ENCODE measurements at places on chromosomes 1 and 21.

DNA sequence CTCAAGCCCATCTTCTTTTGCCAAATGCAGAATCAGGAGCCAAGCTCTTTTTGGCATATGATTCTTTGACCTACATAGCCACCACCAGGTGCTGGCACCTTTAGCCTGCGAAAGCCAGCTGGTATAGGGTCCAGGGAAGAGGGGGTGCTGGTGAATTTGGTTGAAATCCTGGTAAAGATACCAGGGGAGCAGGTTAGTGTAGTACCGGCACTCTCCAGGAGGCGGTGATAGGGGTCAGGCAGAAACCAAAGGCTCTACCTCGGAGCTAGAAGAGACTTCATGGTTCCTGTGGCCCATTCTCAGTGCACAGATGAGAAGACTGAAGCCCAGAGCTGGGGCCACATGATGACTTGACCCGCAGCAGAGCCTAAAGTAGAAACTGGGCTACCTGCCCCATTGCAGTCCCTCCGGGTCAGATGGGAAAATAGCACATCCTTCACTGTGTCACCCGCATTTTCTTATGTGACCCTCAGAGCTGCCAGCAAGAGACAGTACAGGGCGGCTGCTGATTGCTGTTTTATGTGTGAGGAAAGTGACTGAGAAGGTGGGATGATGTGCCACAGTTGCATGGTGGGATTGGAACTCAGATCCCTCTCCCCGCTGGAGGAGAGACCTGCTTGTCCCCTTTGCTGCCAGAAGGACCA is 36.0 kb upstream of the IL19 start:
- no peak for DNase-seq

- DNase-seq, result no peak
Measured at GRCh38 chr1:14160781-14161180, 437.7 kb upstream of the KAZN start.

GRCh38 chr1:64934878-64935275 is 31.5 kb downstream of the JAK1 start:
- DNase-seq, result no peak

DNA sequence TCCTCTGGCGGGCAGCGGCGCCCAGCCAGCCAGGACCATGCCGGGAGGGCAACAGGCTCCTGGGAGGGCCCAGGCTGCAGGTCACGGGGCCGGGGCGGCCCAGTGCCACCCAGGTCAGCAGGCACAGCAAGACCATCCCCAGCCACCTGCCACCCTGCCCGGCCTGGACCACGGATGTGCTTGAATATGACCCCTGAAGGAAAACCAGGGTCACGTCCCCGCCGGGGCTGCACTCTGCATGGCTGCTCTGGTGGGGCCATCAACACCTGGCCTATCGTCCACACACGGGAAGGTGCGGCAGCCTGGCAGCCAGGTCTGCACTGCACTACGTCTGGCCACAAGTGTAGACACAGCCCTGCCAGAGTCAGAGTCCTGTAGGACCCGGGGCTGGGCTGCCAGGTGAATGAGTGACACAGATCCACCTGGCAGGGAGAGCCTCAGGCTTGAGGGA is 6.9 kb downstream of the WNT9A start:
- DNase-seq, result no peak

GRCh38 chr1:195717651-195718050 is 890.6 kb downstream of the KCNT2 start:
- peak; percentile 35 for DNase-seq

DNA sequence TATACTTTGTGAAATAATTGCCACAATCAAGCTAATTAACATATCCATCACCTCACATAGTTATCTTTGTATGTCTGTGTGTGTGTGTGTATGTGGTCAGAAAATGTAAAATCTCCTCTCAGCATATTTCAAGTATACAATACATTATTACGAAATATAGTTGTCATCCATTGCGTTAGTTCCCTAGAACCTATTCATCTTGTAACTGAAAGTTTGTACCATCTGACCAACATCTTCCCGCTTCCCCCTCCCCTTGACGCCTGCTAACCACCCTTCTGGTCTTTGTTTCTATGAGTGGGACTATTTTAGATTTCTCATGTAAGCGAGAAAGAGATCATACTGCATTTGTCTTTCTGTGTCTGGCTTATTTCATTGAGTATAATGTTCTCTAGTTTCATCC is 455.3 kb downstream of the KCNT2 start:
- no peak for DNase-seq

- DNase-seq, result no peak
Measured at GRCh38 chr1:105083611-105084010, 1333.9 kb downstream of the AMY1C start.

- no peak for DNase-seq
Measured at GRCh38 chr1:204599098-204599497, 82.9 kb downstream of the MDM4 start.

DNA sequence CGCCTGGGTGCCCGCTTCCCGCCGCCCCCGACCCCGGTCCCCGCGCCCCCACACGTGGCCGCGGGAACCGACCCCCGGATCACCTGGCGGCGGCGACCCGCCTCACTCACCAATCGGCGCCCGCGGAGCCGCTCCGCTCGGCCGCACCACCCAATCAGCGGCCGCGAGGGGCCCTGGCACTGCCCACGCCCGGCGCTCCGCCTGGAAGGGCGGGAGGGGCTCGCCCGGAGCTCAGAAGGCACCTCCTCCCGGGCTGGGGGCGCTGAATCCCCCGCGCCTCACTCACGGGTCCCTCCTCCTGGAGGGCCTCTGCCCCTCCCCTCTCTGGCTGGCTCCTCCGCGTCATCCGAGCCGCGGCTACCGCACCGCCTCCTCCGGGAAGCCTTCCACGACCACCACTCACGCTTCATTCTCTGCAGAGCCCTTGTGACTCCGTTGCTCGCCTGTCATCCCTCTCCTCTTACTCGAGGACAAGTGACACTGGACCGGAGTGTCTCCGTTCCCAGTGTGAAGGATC is 374 bp downstream of the SH2D5 start:
- DNase-seq, result no peak
